ENCODE measurements at places on chromosomes 7 and 10. TPM values are rescaled to one million over a fixed set of nuclear protein-coding genes. Genes with fewer than 3 reads are reported as not detected.

The CLCN1 gene
- 0.23 TPM for total RNA-seq

The TDRD1 gene
- 1.7 TPM for total RNA-seq

The PTPRZ1 gene
- 230 TPM for total RNA-seq

The MMD2 gene
- total RNA-seq: 0.38 TPM

The BRAT1 gene
- 65.6 TPM for total RNA-seq

The SLC26A5 gene
- total RNA-seq: 0.49 TPM

The CYP26C1 gene
- total RNA-seq: not detected

The CUTC gene
- total RNA-seq: 25.8 TPM

The COL26A1 gene
- 51.7 TPM for total RNA-seq

The TFPI2 gene
- 11.2 TPM for total RNA-seq

DNA sequence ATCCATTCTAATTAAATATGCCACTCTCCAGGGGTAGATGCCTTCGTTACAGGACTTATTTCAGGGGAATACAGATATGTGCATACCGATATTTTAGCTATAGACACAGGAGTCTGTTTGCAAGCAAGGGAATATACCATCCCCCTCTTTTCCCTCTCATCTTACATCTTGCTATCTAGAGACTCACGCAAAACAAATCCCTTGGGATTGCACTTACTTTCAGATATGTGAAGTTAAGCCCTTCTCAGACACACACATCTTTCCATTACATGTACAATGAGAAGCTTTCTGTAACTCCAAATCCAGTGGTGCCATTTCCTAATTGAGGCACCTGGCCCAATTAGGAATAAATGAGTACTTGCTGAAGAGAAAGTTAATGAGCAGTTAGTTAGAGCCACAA lies 250.4 kb upstream of the FZD8 start:
- H3K27ac ChIP-seq: no peak overlapping the region
- DNase-seq: no peak
- no peaks in the 10 kb centered on the region for H3K36me3 ChIP-seq
- H3K4me3 ChIP-seq: no peak overlapping the region
- H3K27me3 ChIP-seq: no peaks in the 10 kb centered on the region

- H3K4me1 ChIP-seq: no peaks in the 10 kb centered on the region
- H3K27me3 ChIP-seq: no peaks in the 10 kb centered on the region
- DNase-seq: no peak
- H3K4me3 ChIP-seq: no peak overlapping the region
Measured at GRCh38 chr10:12471135-12471534, 121.8 kb downstream of the CAMK1D start.

DNA sequence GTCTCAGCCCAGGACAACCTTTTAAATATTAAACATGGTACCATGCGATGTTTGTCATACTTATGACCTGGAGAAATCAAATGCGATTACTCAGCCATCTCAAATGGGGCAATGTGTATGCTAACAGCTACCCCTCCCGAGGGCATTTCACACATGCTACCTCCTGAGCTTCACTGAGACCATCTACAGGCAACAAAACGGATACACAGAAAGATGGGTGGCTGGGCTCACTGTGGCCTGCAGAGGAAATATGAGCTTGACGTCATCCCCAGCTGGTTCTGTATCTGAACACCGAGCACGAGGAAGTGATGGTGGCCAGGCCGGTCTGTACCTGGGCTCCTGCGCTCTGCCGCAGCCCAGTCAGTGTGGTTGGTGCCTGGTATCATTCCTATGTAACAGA lies 374.3 kb downstream of the RPS24 start:
- DNase-seq: no peak
- H3K36me3 ChIP-seq: no peaks in the 10 kb centered on the region
- H3K4me3 ChIP-seq: no peak overlapping the region
- peaks cover 4% of the 10 kb centered on the region for H3K4me1 ChIP-seq
- no peak overlapping the region for H3K27ac ChIP-seq

DNA sequence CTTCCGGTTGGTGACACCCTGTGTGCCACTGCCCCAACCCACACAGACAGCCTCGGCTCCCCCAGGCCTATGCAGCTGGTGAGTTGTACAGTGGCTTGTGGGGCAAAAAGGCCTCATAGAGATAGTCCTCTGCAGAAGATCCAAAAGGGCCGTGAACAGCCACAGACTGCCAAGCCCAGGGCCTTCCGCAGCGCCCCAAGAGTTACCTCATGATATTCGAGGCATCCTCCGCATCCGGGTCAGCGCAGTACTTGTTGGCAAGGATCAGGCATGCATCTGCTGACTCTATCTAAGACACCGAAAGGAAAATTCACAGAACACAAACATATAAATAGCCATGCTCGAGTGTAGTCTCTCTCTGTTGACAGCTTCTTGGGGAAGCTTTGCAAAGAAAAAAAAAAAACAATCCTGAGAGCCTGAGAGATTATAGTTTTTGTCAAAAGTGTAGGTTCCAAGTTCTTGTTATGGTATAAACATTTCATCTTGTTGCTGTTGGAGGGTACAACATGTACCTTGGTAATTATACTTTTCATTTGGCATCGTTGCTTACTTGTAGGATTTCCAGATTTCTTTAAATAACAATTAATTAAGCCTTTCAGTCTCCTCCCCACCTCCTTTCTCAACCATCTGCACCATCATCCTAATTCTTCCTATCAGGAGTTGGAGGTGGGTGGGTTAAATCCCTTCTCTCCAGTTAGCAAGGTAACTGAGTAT lies 553.0 kb downstream of the KCNMA1 start:
- H3K27me3 ChIP-seq: no peaks in the 10 kb centered on the region
- peaks cover 31% of the 10 kb centered on the region for H3K4me1 ChIP-seq
- DNase-seq: no peak
- H3K27ac ChIP-seq: no peak overlapping the region

GRCh38 chr7:30567081-30567480 lies 27.6 kb upstream of the GARS1 start:
- peaks cover 27% of the 10 kb centered on the region for H3K4me1 ChIP-seq
- H3K27me3 ChIP-seq: no peaks in the 10 kb centered on the region
- H3K4me3 ChIP-seq: no peak overlapping the region

GRCh38 chr10:20601941-20602461 lies 295.1 kb downstream of the NEBL start:
- no peaks in the 10 kb centered on the region for H3K27me3 ChIP-seq
- H3K4me3 ChIP-seq: no peak overlapping the region
- no peak for DNase-seq
- no peak overlapping the region for H3K27ac ChIP-seq
- H3K36me3 ChIP-seq: no peaks in the 10 kb centered on the region

DNA sequence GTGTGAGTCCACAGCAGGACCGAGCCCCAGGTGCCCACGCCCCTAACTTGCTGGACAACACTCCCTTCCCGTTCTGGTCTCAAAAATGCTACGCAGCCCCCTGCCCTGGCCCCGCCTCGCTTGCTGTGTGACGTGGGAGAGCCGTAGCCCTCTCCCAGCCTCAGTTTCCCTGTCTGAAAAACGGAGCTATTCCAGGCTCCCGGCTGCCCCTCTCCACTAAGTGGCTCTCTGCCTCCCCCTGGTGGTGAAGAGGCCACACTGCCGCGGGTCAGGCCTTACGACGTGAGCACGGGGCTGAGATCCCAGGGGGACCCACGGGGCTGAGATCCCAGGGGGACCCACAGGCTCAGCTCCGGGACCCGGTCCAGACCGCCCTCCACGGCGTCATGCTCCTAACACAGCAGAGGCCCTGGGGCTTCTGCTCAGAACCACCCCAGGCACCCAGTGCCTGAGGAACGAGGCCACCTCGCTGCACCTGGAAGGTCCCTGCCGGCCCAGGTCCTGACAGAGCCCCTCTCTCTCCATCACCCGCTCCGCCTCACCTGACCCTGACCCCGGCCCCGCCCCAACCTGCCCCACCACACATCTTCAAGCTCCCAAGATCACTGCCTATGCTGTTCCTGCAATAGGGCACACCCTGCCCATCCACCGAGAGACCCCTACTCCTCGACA lies 26.7 kb downstream of the MICALL2 start:
- H3K4me3 ChIP-seq: no peak overlapping the region
- no peaks in the 10 kb centered on the region for H3K36me3 ChIP-seq
- H3K4me1 ChIP-seq: no peaks in the 10 kb centered on the region
- H3K27ac ChIP-seq: no peak overlapping the region
- no peaks in the 10 kb centered on the region for H3K27me3 ChIP-seq

GRCh38 chr10:78566284-78567111 lies 502.3 kb upstream of the ZMIZ1 start:
- no peak overlapping the region for H3K4me3 ChIP-seq
- H3K27ac ChIP-seq: no peak overlapping the region
- no peaks in the 10 kb centered on the region for H3K27me3 ChIP-seq
- no peaks in the 10 kb centered on the region for H3K36me3 ChIP-seq
- no peaks in the 10 kb centered on the region for H3K4me1 ChIP-seq
- no peak for DNase-seq

DNA sequence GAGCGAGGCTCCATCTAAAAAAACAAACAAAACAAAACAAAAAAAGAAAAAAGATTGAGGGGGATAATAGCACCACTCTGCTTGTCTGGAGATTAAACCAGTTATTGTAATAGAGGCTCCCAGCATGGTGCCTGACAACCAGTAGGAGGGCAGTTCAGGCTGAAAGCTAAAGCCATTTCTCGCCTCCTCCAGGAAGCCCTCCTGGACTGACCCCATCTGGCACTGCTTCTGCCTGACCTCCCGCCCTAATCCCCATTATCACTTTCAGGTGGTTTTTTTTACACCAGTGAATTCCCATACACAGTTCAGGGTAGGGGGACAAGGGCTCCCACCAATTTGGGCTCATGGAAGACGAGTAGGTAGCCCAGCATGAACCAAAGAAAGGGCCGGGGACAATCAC lies 8.8 kb upstream of the ELN start:
- no peaks in the 10 kb centered on the region for H3K4me1 ChIP-seq
- no peak for DNase-seq
- no peaks in the 10 kb centered on the region for H3K36me3 ChIP-seq

DNA sequence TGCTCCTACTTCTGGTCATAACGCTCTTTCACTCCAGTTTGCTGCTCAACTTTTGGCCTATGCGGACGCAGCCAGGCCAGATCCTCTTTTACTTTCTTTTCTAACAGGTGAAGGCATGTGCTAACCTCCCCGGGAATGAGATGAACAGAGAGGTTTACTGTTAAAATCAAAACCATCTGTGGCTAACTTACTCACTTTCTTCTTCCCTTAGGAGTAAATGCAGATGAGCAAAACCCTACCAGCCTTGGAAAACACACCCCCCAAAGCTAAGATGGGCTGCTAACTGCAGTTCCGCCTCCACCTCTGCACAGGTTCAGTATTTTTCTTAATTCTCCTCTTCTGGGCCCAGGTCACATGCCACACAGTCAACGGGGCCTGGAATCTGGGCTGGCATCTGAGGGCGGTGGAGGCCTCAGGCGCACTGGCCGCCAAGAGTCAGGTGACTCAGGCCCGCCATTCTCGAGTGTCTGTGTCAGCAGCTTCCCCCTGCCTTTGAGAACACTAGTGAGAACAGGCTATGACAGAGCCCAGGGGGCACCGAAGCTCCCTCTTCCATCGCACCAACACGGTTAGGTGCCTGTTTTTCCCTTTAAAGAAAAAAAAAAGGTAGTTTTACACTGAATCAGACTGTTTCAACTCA lies 11.1 kb downstream of the FAM53B start:
- no peaks in the 10 kb centered on the region for H3K36me3 ChIP-seq
- no peak overlapping the region for H3K4me3 ChIP-seq
- peaks cover 20% of the 10 kb centered on the region for H3K4me1 ChIP-seq
- no peak for DNase-seq
- no peaks in the 10 kb centered on the region for H3K27me3 ChIP-seq

DNA sequence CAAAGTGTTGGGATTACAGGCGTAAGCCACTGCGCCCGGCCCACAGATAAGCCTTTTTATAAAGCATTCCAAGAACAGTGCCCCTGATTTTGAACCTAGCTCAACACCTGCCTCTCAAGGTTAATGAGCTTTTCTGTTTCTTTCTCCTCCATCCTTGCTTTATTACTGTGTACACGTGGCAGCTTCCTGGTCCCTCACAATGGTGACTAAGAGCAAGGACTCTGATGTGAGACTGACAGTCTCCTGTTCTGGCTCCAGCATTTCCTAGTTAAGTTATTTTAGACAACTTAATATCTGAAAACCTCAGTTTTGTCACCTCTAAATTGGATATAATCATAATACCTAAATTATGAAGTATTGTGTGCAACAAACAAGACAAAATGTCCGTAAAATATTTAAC lies 9.9 kb downstream of the HABP2 start:
- H3K27ac ChIP-seq: no peak overlapping the region
- no peak overlapping the region for H3K4me3 ChIP-seq
- no peak for DNase-seq
- peaks cover 60% of the 10 kb centered on the region for H3K27me3 ChIP-seq
- no peaks in the 10 kb centered on the region for H3K36me3 ChIP-seq
- H3K4me1 ChIP-seq: peaks cover 28% of the 10 kb centered on the region

DNA sequence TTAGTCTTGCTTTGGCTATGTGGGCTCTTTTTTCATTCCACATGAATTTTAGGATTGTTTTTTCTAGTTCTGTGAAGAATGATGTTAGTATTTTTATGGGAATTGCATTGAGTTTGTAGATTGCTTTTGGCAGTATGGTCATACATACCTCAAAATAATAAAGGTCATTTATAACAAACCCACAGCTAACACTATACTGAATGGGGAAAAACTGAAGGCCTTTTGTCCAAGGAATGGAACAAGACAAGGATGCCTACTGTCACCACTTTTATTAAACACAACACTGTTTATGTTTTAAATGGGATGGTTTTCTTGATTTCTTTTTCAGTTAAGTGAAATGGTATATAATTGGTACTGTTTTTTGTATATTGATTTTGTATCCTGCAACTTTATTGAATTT lies 84.3 kb downstream of the CCDC7 start:
- H3K27ac ChIP-seq: no peak overlapping the region
- H3K4me3 ChIP-seq: no peak overlapping the region

DNA sequence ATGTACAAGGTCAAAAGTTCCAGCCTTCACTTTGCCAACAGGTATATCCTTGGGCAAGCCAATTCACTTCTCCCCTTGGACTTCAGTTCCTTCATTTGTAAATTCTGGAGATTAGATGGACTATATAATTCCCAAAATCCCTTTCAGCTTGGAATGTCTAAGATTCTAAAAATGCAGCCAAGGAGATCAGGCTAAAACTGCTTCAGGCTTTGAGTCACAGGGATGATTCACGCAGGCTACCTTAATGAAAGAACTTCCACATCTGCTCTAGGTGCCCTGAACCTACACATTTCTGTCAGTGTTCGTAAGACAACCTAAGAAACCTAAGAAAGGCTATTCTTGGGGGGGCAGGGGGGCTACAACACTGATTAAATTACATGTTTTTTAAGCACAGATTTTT lies 7.1 kb downstream of the CPVL start:
- H3K4me3 ChIP-seq: no peak overlapping the region
- H3K4me1 ChIP-seq: no peaks in the 10 kb centered on the region
- no peaks in the 10 kb centered on the region for H3K27me3 ChIP-seq
- no peak overlapping the region for H3K27ac ChIP-seq
